Activated T-cell treated with anti-CD3 and anti-CD28 coated beads, Interleukin-2, amount 50 U/mL, for 48 hours (primary cell): ENCODE measurements at places on chromosomes 5 and 9.

DNA sequence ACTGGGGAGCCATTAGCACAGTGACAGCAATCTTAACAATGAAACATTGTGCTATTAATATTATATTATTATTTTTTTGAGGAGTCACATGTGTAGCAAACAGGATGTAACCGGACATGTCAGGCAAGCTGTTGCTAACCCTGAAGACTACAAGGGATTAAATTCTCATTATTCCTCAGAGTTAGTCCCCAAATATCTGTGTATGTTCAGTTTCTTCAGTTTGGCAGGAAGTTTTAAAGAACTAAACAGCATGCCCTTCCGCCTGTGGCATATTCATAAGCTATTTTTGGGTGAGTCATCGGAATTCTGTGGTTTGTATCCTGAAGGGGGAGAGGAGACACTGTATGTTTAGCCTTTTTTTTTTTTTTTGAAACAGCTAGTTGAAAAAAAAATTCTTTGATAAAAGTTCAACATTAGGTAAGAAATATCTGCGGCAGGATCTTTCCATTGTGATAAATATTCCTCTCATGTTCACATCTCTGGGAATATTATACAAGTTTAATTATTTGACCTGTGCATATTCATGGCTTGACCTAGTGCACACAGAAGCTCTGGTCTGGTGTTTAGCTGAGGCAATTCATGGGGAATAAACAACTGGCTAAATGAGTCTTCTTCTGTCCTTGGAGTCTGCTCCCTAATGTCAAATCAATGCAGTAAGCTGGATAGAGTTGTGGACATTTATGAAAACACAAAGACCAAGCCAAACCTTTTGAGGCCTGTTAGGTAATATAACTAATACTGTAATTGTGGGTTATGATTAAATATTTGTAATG lies 202.7 kb upstream of the CDKN2B start:
- DNase-seq, result no peak

GRCh38 chr5:91168859-91169258 lies 214.3 kb downstream of the ARRDC3 start:
- DNase-seq, result no peak

GRCh38 chr5:115553082-115553481 lies 8.5 kb upstream of the FEM1C start:
- no peak for DNase-seq

DNA sequence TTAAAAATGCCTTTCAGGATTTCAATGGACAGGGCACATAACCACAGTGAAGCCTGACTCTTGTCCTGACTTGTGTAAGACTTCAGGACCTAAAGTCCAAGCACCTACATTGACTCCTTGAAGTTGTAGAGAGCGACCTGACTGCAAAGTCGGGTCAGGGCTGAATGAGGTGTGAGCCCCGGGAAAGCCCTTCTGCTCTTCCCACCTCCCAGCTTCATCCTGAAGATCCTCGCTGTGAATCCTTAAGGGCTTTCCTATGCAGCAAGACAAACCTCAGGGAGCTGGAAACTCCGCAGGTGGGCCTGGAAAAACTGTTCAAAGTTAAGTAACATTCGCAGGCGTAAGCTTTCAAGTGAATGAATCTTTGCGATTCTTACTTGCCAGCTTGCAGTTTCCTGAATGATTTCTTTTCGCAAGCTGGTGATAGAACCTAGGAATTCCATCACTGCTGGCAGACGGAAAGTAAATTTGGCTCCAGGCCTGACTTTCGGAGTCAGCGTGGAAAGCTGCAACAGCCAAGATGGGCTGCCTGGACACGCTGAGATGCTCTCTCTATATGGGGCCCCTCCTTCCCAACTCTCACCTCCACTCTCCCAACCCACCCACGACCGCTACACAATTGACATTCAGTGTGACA lies 10.9 kb downstream of the SEMA5A start:
- DNase-seq, result no peak

DNA sequence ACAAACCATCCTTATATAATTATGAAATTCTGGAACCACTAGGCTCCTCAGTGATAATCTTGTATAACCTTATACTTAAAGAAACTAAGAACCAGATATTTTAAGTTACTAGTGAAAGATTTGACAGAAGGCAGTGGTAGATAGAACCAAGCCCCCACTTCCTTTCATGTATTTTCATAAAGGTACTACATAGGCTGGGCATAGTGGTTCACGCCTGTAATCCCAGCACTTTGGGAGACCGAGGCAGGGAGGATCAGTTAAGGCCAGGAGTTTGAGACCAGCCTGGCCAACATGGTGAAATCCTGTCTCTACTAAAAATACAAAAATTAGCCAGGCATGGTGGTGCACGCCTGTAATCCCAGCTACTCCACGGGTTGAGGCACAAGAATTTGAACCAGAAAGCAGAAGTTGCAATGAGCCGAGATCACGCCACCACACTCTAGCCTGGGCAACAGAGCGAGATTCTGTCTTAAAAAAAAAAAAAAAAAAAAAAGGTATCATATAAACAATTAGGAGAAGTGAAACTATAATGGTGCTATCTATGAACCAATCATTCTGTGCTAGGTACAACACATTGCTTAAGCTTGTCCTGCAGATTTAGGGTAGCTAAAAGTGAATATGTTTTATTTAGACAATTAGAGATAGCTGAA lies 27.9 kb upstream of the DTWD2 start:
- no peak for DNase-seq

DNA sequence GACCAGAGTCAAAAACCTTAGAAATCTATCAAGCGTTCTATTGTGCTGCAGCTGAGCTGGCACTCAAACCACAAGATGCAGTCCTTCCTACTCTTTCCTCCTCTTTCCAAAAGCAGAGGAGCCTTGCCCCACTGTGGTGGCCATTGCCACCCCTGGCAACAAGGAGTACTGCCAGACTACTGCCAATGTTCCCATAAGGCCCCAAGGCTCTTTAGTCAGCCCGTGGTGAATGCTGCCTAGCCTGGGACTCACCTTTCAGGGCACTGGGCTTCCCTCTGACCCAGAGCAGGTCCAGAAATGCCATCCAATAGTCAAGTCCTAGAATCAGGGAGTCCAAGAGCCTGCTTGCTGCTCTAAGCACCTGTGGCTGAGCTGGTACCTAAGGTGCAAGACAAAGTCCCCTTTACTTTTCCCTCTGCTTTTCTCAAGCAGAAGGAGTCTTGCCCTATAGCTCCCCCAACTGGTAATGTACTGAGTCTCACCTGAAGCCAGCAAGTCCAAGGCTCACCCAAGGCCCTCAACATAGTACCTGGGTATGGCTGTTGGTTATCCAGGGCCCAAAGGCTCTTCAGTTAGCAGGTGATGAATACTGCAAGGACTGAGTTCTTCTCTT lies 219.4 kb downstream of the ATPSCKMT start:
- DNase-seq, result no peak

- DNase-seq, result no peak
Measured at GRCh38 chr5:153818626-153819025, 220.1 kb downstream of the FAM114A2 start.

- DNase-seq, result no peak
Measured at GRCh38 chr5:115165790-115166189, 3.9 kb downstream of the TRIM36 start.

DNA sequence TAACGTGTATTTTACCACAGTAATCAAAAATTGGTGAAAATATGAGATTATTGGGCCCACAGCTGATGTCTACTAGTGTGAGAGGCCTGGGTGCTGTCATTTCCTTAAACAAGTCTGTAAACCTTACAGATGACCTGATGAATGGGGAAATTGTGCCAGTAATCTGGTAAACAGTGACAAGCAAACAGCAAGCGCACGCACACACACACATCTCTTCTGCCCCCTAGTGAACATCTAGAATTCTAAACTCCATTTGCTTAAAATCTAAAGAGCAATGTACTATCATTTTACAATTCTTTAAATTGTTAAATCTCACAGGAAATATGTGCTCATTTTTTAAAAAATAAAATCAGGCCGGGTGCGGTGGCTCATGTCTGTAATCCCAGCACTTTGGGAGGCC lies 7.5 kb upstream of the RAPGEF1 start:
- no peak for DNase-seq

- DNase-seq, result peak; percentile 34
Measured at GRCh38 chr9:97502222-97502983, 937 bp downstream of the TMOD1 start.

GRCh38 chr5:54443270-54443669 lies 12.2 kb upstream of the HSPB3 start:
- DNase-seq, result no peak

DNA sequence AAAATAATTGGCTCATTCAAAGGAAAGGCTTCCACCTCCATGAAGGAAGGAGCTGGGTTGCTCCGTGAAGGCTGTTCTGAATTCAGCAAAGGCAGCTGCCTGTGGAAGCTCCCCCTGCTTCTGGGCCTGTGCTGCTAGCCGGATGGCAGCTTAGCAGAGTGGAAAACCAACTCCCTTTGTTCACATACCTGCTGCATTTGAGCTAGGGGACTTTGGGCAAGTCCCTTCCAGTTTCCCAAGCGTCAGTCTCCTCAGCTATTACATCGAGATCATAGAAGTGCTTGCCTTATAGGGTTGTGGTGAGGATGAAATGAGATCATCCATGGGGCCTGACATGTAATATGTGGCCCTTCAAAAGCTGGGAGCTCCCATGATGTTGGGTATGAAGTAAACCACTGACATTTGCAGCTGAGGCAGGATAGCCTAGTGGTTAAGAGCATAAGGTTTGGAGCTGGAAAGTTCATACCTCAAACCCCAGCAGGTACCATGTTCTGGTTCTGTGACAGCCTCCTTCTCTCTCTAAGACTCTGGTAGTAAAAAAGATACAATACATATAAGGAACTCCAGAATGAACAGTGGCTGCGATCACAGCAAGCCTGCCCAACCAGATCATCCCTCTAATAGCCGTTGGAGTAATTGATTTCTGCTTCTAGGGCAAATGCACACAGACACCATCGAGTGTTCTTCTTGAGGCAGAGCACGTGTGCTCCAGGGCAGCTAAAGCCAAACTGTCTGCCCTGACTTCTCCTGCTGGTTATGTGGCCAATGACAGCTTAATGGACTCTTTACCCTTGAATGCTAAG lies 11.0 kb upstream of the DENND1A start:
- DNase-seq, result no peak

GRCh38 chr9:81146684-81147337 lies 542.5 kb downstream of the TLE1 start:
- no peak for DNase-seq

- DNase-seq, result no peak
Measured at GRCh38 chr5:61229416-61229815, 67.1 kb upstream of the SMIM15 start.

- DNase-seq, result no peak
Measured at GRCh38 chr9:2602704-2603116, 18.9 kb upstream of the VLDLR start.

DNA sequence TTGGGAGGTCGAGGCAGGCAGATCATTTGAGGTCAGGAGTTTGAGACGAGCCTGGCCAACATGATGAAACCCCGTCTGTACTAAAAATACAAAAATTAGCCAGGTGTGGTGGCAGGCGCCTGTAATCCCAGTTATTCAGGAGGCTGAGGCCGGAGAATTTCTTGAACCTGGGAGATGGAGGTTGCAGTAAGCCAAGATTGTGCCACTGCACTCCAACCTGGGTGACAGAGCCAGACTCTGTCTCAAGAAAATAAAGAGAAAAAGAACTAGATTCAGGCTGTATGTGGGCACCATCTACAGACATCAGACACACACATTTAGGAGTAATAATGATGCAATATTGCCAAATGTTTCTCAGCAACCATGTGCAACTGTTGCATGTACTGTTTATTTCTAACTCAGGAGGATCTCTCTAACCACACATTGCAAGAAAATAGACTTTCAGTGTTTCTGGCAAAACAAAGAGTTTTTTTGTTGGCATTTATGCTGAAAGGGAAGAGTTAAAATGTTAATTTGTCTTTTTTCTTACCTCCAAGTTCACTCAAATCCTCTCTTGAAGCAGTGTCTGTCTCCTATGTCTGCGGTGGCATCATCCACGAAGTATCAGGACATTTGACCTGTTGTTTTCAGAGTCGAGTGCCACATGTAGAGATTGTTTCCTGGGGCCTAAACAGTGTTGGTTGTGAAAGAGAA lies 5.1 kb upstream of the ORM1 start:
- peak; percentile 11 for DNase-seq

- DNase-seq, result no peak
Measured at GRCh38 chr5:59091965-59092364, 509.1 kb downstream of the RAB3C start.

- DNase-seq, result no peak
Measured at GRCh38 chr5:170519549-170519948, 15.7 kb downstream of the KCNIP1 start.

DNA sequence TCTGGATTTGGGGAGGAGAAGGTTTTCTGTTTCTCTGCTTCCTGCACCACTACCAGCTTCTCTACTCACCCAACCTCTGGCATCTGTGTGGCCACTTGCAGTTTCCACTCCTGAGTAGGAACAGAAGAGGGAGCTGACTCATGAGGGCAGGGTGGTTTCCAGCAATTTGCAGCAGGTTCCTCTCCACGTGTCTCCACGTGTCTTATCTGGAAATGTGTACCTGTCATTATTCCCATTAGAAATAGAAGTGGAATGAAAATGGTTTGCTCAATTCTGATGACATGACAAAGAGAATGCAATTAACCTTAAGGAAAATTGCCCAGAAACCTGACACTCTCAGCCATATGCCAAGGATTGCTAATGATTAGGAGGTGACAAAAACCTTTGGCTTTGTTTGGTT lies 33.0 kb downstream of the EGFLAM start:
- DNase-seq, result no peak

DNA sequence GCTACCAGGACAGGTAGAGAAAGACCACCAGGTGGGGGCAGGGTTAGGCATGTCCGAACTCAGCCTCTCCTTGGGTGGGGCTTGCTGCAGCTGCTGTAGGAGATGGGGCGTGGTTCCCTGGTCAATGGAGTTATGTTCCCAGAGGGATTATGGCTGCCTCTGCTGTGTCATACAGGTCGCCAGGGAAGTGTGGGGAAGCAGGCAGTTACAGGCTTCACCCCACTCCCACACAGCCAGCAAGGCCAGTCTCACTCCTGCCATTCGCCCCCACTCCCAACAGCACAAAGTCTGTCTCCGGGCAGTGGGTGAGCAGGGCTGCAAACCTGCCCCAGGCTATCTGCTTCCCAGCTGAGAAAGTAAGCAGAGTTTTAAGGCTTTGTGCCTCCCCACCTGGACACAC lies 20.0 kb upstream of the CEP72 start:
- no peak for DNase-seq

- no peak for DNase-seq
Measured at GRCh38 chr5:180910735-180911134, 11.8 kb downstream of the BTNL8 start.

GRCh38 chr9:136075134-136075841 lies 19.8 kb downstream of the NACC2 start:
- no peak for DNase-seq
